ENCODE measurements at places on chromosomes 3 and 15.

DNA sequence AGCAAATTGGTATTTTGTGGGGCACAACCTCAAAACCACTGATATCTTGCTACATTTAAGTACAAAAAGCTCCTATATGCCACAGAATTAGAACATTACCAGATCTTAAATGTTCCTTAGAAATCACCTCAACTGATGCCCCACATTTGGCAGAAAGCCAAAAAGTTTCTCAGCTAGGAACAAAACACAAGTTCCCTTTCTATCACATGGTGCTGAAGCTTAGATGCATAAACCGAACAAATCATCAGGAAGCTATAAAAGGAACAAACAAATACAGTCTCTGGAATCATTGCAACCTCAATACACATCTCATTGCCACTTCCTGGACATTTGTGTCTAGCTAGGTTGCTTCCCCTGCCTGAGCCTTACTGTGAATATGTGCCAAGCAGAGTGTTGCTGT lies 492.6 kb downstream of the LPP start:
- DNase-seq = no peak

- DNase-seq = no peak
These were observed 46.6 kb downstream of the SLCO2A1 start for GRCh38 chr3:133983126-133983525.

GRCh38 chr3:66380200-66380932 lies 120.5 kb downstream of the LRIG1 start:
- DNase-seq = no peak

- no peak for DNase-seq
These were observed 7.2 kb upstream of the FBLN2 start for GRCh38 chr3:13541691-13542090.

DNA sequence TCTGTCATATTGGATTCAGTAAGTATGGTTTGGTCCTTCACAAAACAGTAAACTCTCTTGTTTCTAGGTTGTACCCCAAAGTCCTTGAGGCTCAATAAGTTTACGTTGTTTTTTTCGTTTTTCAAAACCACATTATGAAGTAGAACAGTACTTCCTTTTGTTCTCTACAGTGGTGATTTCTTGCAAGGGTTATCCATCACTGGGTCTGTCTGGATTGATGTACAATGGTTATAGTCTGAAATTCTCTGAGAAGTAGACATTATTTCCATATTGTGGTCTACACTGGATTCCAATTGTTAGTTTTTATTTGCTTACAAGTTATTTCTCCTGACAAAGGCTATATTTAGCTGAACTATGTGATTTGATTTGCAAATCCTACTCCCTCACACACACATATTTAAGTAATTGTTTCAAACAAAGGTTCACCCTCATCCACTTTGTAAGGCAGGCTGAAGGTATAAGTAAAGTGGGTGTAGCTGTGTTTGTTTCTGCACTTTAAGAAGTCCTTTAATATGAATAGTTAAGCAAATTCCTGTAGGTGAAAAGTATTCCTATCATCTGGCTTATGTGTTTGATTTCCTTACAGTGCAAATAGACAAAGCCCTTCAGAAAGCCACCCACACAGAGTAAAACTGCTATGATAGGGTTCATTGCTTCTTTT lies 64.2 kb upstream of the MME start:
- DNase-seq = no peak

DNA sequence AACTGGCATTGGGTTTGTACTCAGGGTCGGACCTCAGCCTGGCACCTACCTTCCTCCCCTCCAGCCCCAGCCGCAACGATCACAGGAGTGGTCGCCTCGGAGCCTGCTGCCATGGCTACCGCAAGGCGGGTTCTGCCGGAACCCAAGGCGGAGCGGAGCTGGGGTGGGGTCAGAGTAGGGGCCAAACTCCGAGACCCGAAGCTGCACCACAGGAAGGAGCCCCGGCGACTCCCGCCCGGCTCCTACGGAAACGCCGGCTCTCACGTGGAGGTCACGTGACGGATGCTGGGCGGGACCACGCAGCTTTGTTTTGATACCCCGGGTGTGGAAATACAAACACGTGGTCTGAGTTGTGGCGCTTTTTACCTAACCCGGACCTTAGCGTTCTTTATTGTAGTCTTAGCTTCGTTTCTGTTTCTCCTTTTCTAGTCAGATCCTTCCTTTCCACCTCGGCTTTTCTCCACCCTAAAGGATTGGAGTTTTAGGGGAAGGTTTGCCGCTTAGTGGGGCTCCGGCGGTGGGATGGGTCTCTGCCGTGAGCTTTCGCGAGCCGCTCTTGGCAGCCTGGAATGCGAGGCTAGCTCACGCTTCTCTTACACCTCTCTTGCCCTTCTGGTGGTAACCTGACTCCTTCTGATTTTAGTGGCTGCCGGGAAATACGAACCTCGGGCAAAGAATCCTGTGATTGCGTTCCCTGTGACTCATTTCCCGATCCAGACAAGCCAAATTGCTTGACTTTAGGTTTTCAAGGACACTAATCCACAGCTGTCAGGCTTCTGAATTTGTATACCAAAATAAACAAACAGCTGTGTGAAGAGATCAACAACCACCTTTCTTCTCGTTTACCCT lies at the start of gene HSPBAP1:
TSS of gene HSPBAP1 (minus strand) at position 264 of the 849 bp plus-strand sequence. CDS start at position 113, 151 bp downstream.
- peak; percentile 87 for DNase-seq

DNA sequence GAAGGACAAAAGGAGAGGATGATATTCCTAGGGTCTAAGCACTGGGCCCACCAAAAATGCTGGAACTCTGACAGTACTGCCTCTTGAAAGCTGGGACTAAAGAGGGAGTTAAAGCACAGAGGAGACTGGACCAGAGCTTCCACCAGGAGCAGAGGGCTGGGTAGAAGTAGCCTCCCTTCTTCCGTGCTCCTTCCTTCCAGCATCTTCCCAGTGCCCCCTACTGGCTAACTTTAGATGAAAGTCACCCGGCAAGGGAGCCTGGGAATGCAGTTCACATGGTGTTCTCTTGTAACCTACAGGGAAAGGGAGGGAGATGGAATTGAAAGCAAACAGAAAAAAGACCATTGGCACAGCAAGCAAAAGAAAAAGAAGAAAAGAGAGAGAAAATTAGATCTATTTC lies 106.1 kb upstream of the COL8A1 start:
- peak; percentile 73 for DNase-seq

DNA sequence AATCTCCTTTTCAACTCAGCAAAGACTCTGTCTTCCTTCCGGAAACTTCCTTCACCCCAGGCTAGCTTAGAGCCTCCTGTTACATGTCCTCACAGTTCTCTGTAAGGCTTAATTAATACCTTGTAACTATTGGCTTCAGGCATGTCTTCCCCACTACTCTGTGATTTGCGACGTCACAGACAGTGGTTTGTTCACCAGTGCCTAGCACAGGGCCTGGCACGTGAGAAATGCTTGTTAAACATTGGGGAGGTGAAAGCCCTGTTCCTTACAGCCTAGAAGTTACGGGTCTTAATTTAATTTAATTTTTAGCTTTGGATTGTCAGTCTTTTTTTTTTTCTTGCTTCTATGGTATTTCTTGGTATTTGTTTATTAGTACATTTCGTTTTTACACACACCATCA lies 36.4 kb upstream of the CACNA2D3 start:
- no peak for DNase-seq

- DNase-seq = no peak
These were observed 109.6 kb upstream of the THRB start for GRCh38 chr3:24604215-24604614.

DNA sequence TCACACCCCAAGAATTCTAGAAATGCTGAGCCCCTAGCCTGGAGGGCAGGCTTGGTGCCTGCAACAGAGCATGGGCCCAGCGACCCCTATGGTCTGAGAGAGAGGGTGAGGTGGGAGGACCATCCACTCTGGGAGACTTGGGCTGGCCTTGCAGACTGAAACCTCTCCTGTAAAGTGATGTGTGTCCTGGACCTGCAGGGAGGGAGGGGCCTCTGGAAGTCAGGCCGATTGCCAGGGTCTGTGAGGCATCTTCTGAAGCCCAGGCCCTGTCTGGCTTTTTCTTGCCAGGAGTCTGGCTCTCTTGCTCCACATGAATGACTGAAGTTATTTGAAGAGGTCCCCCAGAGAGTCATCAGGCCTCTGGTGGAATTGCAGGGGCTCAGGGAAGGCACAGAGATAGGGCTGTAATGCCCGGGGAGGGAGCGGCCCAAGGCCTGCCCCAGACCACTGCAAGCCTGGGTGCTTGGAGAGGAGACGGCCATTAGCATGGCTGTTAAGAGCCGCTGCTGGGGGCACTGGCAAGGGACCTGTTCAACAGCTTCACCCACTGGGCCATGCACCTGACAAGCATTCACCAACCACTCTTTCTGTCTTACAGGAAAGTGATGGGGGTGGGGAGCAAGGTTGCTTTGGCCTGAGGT lies 56.0 kb upstream of the CHRNA7 start:
- DNase-seq = no peak

GRCh38 chr3:190680691-190681090 lies 166.8 kb downstream of the IL1RAP start:
- DNase-seq = no peak
